ENCODE measurements at places on chromosomes 2 and 18.

DNA sequence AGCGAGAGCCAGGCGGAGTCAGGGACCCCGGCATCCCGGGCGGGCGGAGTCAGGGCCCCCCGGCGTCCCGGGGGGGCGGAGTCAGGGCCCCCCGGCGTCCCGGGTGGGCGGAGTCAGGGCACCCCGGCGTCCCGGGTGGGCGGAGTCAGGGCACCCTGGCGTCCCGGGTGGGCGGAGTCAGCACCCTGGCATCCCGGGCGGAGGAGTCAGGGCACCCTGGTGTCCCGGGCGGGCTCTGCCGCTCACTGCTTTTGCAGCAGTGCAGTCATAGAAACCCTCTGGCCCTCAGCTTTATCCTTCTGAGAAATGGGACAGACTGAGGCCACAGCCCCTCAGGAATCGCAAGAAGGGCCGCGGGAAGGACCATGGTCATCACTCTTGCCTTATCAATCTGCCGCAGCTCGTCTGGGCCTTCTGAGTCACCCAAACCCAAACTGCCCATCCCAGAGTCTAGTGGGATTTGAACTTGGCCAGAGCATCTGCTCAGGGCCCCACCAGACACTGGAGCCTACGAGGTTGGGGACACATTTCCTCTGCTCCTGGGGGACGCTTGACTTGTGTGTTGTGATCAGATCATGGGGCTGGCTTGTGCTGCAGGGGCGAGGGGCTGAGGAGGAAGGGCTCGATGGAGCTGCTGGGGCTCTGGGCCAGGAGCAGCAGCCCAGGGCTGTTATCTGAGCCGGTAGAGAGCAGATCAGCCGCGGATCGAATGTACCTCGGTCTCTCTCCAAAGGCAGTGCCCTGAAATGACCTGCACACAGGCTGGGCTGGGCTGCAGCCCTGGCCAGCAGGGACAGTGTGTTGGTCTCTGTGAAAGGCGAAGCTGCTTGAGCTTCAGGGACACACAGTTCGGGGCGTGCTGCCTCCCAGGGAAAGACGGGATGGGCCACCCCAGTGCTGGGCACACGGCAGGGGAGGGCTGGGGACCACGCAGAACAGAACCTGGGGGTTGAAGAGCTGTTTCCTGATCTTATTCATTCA lies 290.1 kb upstream of the HDAC4 start:
- no peak for DNase-seq

GRCh38 chr2:166344286-166345113 lies 31.2 kb downstream of the SCN9A start:
- DNase-seq, result no peak

GRCh38 chr18:13017247-13017875 lies 26.2 kb downstream of the CEP192 start:
- DNase-seq, result no peak

DNA sequence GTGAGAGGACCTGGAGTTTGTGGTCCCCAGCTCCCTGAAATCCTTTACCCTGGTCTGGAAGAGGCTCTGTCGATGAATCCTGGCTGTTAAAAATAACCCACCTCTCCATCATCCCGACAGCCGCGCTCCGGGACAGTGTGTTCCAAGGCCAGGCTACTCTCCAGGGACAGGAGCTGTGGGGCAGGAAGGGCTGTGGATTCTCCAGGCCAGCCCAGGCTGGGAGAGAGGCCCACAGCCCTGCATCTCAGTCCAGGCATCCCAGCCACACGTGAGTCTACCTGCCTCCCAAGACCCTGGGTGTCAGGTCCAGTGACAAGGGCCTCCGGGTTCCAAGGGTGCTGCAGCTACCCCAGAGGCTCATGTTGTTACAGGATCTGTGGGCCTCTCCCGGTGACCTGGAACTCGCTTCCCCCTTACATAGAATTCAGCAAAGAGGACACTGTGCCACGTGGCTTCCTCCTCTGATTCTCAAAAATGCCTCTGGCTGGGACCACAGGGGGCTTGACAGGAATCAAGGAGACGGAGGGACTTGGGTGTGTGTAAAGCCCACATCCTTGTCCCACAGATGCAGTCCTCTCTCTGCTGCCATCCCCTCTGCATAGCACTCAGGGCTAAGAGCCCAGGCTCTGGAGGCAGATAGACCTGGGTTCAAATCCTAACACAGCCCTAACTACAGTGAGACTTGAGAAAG lies 17.3 kb downstream of the ADRA2B start:
- DNase-seq, result no peak

DNA sequence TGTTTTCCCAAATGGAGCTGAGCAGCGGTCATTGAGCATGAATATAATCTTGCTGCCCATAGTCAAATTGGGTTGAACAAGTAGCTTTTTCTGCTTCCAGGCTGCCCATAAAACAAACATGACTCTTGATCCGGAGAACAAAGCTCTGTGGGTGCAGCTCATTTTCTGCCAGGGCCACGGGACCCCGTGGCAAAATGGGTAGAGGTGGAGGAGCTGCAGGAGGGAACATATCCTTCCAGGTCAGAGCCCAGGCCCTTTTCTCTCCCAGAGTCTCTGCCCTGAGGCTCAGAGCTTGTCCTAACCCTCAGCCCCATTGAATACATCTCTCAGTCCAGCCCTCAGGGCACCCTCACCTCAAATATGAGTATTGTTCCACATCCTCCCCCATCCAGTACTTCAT lies 151.6 kb upstream of the TWIST2 start:
- DNase-seq, result no peak

DNA sequence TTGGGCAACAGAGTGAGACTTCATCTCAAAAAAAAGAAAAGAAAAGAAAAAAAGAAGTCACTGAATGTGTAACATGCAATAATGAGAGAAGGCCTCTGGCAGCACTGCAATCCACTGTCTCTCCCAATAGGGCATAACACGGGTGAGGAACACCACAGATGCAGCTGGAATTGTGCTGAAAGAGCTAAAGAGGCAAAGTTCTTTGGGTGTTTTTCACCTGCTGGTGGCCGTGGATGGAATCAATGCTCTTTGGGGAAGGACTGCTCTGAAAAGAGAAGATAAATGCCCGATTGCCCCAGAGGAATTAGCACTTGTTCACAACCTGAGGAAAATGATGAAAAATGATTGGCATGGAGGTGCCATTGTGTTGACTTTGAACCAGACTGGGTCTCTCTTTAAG lies 31.0 kb upstream of the CYBRD1 start:
- no peak for DNase-seq

GRCh38 chr2:221431477-221431876 lies 140.6 kb downstream of the EPHA4 start:
- DNase-seq, result no peak

DNA sequence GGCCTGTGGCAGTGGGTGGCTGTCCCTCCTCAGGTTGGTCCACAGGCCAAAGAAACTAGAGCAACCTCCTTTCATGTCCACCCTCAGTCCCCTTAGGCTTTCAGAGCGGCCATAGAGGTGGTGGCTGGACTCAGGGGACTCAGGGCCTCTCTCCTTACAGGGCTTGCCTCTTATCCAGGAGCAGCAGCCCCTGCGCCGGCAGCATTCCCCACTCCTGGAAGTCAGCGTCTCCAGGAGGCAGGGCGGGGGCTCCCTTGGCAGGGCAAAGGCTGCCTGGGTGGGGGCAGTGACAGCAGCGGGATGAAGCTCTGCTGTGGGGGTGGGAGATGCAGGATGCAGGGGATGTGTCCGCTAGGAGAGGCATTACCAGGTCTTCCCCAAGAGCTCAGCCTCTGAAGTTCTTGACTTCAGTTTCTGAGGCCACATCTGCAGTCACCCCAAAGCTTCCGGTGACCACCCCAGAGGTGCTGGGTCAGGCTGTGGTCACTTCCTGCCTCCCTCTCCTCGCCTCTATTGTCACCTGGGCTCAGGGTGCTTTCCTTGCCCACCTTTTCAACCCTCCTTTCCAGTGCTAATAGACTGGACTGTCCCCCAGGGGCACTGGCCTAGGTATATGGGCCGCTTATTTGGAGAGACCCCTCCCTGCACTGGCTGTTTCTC lies 8.6 kb upstream of the GPR55 start:
- DNase-seq, result no peak

DNA sequence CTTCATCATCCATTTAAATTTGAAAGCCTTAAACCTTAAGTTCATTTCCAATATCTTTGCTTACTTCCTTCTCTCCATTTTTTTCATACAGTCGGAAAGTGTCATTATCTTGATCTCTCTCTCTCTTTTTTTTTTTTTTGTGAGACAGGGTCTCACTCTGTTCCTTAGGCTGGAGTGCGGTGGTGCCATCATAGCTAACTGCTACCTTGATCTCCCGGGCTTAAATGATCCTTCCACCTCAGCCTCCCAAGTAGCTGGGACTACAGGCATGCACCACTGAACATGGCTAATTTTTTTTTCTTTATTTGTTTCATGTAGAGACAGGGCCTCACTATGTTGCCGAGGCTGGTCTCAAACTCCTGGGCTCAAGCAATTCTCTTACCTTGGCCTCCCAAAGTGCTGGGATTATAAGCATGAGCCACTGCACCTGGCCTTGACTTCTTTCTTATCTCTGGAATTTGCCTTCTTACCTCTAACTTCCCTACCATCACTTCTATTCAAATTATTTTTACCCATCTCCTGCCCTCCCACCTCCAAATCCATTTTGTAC lies 222.2 kb downstream of the MYCN start:
- DNase-seq, result no peak

DNA sequence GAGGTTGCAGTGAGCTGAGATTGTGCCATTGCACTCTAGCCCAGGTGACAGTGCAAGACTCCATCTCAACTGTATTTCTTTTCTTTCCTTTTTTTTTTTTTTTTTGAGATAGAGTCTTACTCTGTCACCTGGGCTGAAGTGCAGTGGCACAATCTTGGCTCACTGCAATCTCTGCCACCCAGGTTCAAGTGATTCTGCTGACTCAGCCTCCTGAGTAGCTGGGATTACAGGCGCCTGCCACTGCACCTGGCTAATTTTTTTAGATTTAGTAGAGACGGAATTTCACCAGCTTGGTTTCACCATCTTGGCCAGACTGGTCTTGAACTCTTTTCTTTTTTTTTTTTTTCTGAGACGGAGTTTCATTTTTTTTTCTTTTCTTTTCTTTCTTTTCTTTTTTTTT lies 41.3 kb upstream of the SATB2 start:
- DNase-seq, result no peak

- DNase-seq, result peak; percentile 17
Observed at GRCh38 chr2:234951664-234952269, at the start of gene SH3BP4. Gene SH3BP4 (plus strand): TSS chr2:234952017. CDS start chr2:235035003, 82,986 bp downstream.

GRCh38 chr2:212227755-212228154 lies 310.8 kb downstream of the ERBB4 start:
- DNase-seq, result no peak

DNA sequence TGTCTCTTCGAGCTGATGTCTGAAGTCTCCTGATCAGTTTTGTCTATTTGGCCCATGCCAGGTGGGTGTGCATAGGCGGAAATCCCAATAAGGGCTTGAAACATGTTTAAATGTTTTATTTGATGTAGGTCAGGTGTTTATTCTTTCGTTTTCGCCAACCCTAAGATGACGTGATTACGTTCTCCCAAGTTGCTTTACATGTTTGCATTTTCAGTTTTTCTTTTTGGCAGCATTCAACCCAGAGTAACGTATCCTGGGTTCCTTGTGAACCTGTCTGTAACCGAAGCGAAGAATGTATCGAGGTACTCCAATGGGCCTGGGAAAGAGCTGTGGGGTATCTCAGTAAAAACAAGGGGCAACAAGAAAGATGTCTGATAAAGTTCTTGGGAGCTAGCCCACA lies 3.1 kb downstream of the ALPK2 start:
- DNase-seq, result no peak

- DNase-seq, result no peak
Observed at GRCh38 chr2:58419983-58420382, 178.9 kb upstream of the FANCL start.

DNA sequence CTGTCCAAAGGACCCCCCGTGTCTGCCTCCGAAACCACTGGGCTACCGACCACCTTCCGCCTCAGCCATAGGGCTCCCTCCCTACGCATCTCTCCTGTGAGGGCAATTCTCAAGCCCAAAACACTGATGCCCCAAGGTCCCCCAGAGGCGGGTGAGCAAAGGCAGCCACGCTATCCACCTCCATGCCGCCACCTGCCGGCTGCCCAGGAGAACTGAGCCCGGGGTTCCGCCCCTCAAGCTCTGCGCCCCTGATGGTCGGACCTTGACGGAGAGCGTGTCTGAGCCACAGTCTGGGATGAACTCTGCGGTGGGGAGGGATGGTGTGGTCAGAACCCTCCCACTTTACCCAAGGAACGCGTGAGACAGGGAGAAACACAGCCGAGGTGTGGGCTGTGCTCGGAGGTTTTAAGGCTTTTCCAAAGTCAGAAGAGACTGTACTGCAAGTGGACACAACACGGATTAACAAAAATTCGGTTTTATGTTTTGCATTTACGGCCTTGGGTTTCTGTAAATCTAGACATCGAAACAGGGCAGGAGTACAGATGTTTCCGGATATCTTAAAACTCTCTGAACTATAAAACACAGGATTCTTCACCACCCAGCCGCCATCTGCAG lies 114.1 kb downstream of the ZNF516 start:
- no peak for DNase-seq

DNA sequence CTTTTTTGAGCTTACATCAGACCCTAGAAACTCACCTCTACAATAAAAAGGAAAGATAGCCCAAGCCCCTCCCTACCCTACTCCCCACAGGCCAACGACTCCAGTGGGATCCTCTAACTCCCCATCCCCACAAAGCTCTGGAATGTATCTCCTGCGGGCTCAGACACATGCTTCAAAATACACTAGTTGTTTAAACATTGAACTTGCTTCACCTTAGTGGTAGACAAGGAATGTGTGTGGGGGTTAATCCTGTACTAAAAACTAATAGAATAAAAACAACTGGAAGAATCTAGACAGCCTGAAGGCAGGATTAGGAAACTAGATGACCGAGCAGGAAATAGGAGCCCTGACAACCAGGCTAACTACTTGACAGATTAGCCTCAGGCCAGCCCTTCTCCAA lies 211.5 kb downstream of the SUCLG1 start:
- DNase-seq, result no peak

DNA sequence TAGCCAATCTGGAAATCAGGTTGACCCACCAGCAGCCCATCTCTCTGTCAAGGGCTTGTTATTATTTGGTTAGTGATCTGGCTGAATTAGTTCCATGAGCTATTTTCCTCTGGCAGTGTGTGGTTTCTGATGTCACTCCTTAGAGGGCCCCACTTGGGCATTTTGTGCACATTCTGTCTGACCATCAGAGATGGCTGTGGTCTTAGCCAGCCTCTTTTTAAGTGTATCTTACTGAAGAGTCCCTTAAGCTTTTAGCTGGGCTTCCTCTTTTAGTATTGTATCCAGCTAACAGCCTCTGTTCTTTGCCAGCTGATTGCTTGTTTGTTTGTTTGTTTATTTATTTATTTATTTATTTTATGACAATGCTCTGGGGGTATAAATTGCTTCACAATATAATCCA lies 951.1 kb upstream of the CNTNAP5 start:
- DNase-seq, result no peak

GRCh38 chr2:126463892-126464674 lies 191.9 kb upstream of the GYPC start:
- no peak for DNase-seq

GRCh38 chr18:7821784-7822183 lies 254.7 kb downstream of the PTPRM start:
- DNase-seq, result no peak

DNA sequence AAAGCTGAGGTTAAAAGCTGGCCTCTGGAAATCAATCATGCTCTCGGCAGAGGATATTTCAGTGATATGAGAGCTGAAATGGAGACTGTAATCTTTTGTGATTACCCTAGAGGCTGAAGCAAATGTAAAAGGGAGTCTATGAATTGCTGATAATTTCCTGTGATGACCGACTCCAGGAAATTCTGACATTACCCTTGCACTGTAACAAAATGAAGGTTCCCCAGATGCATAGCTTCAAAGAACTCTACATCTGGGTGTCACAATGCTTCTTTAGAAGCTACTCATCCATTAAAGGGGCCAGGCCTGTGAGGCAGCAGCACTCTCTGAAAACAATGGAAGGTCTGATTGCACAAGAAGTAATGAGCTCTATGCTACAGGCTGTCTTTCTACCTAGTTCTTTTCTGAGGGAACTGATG lies 268.2 kb upstream of the SESTD1 start:
- DNase-seq, result no peak

Data from stimulated activated CD8-positive, alpha-beta memory T cell treated with anti-CD3 and anti-CD28 coated beads, Interleukin-15, amount 100 ng/mL, for 24 hours (primary cell).